ENCODE measurements at places on chromosomes 3 and 15. TPM values are rescaled to one million over a fixed set of nuclear protein-coding genes. Genes with fewer than 3 reads are reported as not detected.

DNA sequence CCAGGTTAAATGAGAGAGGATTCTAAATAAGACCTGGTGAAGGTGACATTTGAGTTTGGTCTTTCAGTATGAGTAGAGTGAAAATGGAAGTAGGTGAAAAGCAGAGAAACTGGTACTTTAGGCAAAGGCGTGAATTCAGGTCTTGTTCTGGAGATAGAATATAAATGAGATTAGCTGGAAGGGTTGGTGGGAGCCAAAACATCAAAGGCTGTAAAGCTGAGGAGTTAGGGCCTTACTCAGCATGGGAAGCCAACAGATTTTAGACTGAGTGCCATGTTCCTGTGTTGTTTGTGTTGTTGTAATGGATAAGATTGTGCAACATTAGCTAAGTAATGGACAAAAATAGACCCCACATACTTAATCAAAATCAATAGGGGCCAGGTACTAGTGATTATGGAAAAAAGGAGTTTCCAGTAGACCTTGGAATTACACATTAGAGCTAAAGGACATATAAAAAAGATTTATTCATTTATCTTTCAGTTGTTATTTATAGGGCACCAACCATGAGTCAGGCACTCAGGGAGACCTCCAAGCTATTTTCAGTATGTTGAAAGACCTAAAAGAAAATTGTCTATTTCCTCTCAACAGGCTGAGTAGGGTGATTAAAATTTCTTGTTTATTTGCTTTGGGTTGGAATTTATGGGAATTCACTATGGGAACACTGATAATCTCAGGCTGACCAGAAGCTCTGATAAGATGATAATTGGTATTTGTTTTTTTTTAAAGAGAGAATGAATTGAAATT is 20.8 kb downstream of the ARL14 start:
- DNase-seq, result peak; percentile 96

- DNase-seq, result no peak
Measured at GRCh38 chr3:139577909-139578308, 38.4 kb upstream of the RBP1 start.

DNA sequence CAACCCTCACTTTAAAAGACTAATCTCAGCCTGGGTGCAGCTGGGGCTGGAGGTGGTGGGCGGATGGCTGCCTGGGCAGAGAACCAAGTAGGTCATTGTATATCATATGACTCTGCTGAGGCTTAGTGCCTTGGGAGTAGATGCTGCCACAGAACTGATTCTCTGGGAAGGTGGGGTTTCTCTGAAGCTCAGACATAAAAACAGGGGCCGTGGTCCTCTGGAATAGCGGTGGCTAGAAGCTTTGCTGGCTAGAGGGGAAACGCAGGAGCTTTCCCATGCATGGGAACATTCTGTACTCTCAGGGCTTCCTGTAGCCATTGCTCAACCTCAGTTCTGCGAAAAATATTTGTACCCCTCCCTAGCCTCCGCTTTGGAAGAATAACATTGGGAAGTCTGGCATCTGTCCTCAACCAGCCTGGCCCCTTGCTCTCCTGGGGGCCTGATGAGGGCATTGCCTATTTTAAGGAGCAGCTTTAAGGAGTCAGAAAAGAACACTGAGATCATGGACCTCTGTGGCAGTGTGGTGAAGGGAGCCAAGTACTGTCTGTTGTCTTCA is 14.7 kb downstream of the TIMP4 start:
- no peak for DNase-seq

DNA sequence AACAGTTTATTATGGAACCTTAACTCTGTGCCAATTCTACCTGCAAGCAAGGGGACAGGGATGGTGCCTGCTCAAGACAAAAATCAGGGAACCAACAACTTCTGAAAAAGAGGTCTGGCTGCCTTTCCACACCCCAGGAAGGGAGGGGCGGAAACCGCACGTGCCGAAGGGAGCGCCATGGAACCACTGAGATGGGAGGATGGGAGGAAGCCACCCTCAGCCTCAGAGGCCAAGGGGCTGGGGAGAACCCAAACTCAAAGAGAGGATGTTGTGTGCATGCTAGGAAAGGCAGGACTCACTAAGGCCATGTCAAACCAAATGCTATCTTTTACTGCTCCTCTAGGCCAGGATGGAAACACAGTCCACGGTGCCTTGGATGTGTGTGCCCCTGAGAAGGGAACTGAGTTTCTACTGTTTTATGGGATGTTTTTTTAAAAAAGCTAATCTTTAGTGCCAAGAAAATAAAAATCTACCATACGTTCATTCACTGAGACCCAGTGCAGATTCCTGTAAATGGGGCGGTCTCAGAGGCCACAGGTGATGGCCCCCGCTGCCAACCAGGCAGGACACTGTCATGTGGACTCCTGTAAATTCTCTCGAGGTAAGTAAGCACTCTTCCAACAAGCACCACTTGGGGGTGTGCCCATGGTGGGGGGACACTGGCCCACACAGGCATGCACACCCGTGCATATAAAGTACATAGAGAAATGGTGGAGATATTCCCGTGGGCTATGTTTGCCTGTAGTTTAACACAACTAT is 20.5 kb downstream of the SRPRB start:
- DNase-seq, result no peak

DNA sequence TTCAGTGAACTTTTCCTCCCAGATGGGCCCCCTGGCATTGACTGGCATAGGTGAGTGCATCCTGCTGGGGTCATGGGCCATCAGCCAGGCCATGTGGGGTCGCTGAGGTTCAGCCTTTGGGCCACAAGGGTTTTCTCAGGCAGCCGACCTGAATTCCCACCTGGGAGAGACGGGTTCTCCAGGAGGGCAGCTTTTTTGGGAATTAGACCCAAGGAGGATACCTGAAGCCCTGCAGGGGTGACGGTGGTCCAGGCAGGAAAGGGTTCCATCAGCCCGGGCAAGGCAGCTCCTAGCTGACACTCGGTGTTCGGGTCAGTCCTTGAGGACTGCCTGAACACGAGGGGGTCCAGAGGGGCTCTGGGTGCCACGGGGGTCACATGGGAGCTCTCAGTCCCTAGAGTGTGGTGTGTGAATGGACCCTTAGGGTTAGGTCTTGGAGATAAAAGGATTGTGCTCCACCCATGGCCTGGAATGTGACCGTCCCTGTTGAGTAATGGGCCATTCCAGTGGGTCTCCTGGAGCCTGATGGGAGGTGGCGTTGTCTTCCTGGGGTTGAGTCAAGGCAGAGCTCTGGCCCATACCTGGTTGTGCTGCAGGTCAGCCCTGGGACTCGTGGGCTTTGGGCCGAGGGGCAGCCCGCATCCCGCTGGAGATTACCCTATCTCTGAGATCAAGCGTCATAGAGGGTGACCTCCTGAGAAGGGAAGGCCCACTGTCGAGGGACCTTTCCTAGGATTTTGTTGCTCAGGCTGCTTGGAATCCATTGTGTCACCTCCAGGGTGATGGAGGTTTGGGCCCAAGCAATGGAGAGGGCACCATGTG is 192.8 kb downstream of the UBE3A start:
- DNase-seq, result no peak

DNA sequence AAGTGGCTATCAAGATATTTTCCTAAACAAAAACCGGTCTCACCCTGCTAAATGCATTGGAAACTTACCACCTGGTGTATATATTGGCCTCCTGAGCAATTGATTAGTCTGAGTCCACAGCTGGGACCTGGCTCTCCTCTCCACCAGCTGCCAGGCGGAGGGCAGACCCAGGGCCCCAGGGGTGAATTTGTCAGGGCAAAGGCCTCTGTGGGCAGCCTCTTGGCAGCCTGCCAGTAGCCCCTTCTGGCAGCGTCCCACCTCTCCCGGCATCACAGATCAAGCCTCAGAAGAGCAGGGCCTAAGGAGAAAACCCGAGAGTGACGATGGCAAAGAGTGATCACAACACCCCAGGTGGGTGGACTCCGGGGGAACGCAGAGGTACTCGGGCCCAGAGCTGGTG is 43.0 kb upstream of the IDH2 start:
- DNase-seq, result no peak

DNA sequence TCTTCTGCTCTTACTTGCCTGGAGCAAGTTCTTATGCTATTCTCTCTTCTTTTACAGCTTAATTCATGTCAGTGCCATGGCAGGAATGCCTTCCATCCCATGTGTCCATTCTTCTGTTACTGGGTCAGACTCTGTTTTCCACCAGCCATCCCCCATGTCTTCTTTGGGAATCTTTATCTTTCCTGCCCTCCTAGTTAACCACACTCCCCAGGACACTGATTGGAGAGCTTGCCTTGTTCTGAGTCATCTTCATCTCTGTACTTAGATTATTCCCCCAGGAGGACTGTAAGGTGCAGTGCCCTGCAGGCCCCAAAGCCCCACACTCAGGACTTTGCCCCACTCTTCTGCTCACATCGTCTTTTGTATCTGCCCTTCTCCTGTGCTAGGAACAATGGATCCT is 3.6 kb downstream of the ABHD17C start:
- DNase-seq, result peak; percentile 19

DNA sequence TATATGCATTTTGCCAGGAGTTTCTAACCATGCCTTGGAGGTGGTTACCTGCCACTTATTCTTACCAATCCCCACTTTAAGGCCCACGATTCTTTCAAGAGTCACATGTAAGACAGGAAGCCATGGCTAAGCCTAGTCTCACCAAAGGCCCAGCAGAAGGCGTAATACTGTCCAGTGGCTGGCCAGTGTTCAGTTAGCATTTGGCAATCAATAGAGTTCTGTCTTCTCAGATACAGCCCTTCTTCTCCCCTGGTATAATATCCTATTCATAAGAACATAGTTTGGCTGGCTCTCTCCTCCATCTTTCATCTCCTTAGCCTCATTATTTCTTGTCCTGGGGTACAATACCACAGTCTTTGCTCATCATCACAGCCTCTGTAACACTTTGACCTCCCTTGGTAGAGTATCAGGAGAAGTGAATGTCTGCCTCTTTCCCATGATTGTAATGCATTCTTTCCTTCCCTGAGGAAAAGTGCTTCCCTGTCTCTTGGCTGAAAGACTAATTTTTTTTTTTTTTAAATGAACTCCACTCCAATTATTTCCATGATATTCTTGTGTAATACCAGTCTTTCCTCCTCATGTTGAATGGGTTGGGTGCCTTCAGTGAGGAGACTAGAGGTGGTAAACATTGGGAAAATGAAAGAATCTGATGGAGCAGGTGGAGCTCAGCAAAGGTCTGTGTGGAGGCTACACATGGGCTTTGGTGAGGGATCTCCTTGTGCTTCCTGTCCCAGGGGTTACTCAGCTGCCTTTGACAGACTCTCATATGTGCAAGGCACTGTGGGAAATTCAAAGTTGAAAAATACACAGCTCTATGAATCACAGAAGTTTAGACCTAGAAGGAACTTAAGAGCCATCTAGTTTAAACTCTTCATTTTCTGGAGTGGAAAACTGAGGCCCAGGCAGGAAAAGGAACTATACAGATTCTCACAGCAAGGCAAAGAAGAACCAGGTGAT is 218.2 kb downstream of the P3H2 start:
- DNase-seq, result no peak

- no peak for DNase-seq
Measured at GRCh38 chr15:22861161-22861560, 22.7 kb downstream of the NIPA2 start.

- no peak for DNase-seq
Measured at GRCh38 chr3:23950293-23950692, 5.2 kb downstream of the NR1D2 start.

GRCh38 chr3:170211668-170212067 is 10.6 kb upstream of the PRKCI start:
- no peak for DNase-seq

DNA sequence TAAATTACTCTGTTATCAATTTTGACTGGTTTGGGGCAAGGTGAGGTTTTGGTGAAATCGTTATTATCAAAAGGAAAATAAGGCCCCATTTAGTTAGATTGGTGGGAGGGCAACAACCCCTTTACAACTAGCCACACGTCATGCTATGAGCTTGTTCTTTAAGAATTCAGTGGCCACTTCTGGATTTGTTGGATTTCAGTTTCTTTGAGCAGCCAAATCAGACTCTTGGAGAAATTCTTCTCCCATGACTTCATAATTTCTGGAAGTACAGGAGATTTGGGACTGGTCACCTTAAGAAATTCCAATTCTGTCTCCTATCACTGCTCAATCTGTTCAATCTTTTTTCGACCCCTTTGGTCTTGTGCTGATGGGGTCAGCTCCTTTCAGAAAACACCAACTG is 14.8 kb upstream of the WNT5A start:
- peak; percentile 69 for DNase-seq

GRCh38 chr15:29364426-29365078 is 94.9 kb upstream of the NSMCE3 start:
- peak; percentile 69 for DNase-seq

DNA sequence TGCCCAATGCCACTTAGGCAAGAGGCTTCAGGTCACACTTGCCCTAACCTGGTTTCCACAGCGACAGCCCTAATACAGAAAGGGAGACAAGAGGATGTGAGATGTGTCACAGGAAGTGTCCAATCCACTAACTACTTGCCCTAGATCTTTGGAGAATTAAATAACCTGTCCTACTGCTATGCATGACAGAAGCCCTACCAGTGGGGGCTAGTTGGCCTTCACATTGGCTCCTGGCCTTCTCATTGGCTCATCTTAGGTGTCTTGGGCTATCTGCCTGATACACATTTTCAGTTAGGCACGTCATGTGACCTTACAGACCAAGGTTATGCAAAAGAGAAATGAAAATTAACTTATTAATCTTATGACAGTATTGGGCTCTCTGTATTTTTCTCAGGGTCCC is 449.9 kb downstream of the FHIT start:
- DNase-seq, result no peak

DNA sequence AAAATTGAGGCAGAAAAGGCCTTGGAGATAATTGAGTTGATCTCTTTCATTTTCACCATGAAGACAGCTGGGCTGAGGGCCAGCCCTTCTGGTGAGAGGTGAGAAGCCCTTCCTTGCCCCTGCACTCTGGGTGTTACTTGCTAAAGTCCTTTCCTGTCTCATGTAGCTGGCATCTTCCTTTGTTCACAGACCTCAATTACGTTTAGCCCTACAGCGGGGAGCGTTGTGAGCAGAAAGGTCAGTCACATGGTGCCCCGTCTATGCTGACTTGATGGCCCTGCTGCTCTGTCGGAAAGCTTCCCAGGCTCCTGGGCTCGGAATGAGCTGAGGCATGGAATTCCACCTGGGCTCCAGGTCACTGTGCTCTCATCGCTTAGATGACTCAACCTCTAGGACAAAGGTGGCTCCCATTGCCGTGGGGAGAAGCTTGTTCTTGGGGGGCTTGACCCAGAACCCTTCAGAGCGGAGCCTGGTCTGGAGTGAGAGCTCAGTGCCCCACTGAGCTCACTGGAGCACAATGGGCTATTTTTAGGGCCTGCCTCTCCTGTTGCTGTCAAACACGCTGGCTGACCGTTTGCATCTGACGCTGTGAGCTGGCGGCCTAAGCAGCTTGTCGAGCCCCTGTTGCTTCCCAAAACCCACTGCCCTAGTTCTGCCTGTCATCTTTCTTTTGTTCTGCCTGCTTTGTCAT is 47.0 kb downstream of the RPLP1 start:
- DNase-seq, result no peak

The CFAP91 gene
- 3.3 TPM for total RNA-seq

The COL6A5 gene
- total RNA-seq, result not detected

The DUOX1 gene
- not detected for total RNA-seq

The DOCK3 gene
- total RNA-seq, result 1.0 TPM

The ONECUT1 gene
- 1.1 TPM for total RNA-seq

The GOLGA8G gene
- 0.12 TPM for total RNA-seq

The PAK6 gene
- 13.0 TPM for total RNA-seq

The AADACL2 gene
- not detected for total RNA-seq

The SCN5A gene
- 1.6 TPM for total RNA-seq

The SPATA12 gene
- total RNA-seq, result 0.07 TPM

The DCLK3 gene
- not detected for total RNA-seq
